ENCODE measurements at places on chromosomes 1 and 21. TPM values are rescaled to one million over a fixed set of nuclear protein-coding genes. Genes with fewer than 3 reads are reported as not detected.

The TNN gene
- 1.7 TPM for total RNA-seq

The KIAA1614 gene
- 3.0 TPM for total RNA-seq

The UBXN11 gene
- 7.9 TPM for total RNA-seq

The RAB29 gene
- total RNA-seq: 6.4 TPM

The KIF26B gene
- total RNA-seq: 19.7 TPM

The PWP2 gene
- 9.6 TPM for total RNA-seq

The IPO13 gene
- total RNA-seq: 14.0 TPM

The KANK4 gene
- total RNA-seq: 0.74 TPM

The NBPF1 gene
- total RNA-seq: 82.6 TPM

The CYP4Z1 gene
- total RNA-seq: 0.25 TPM

The ASTN1 gene
- 72.5 TPM for total RNA-seq

The HTR1D gene
- 0.25 TPM for total RNA-seq

The PGLYRP4 gene
- total RNA-seq: not detected

The CNIH3 gene
- 26.6 TPM for total RNA-seq

The TMEM51 gene
- total RNA-seq: 0.98 TPM

The ESRRG gene
- 7.1 TPM for total RNA-seq

The DISC1 gene
- total RNA-seq: 4.4 TPM

The ZNF648 gene
- 0.25 TPM for total RNA-seq

The MSH4 gene
- total RNA-seq: 0.98 TPM

The FCRLA gene
- total RNA-seq: 0.49 TPM

The C1QTNF12 gene
- total RNA-seq: 0.25 TPM

The IL12RB2 gene
- 5.7 TPM for total RNA-seq
